HT1080 (cell line): ENCODE measurements at places on chromosomes 3 and 15. TPM values are rescaled to one million over a fixed set of nuclear protein-coding genes. Genes with fewer than 3 reads are reported as not detected.

ITPKA gene
- 10.9 and 15.0 TPM in 2 replicates for total RNA-seq

GRCh38 chr3:59704292-59704691 lies 654.5 kb upstream of the CFAP20DC start:
- no peak for DNase-seq

GRCh38 chr3:116059421-116060096 lies 385.7 kb downstream of the LSAMP start:
- peak; percentile 99 for DNase-seq

- DNase-seq, result no peak
Measured at GRCh38 chr15:66783314-66783713, 81.3 kb downstream of the SMAD6 start.

PLA2G4D gene
- total RNA-seq, result not detected in 2 replicates

- no peak for DNase-seq
Measured at GRCh38 chr3:189659571-189659970, 28.4 kb downstream of the TP63 start.

UBR1 gene
- 23.6 and 24.7 TPM in 2 replicates for total RNA-seq

- DNase-seq, result peak; percentile 63
Measured at GRCh38 chr3:69120879-69121464, 1.4 kb downstream of the LMOD3 start.

TJP1 gene
- 19.1 and 21.9 TPM in 2 replicates for total RNA-seq

DNA sequence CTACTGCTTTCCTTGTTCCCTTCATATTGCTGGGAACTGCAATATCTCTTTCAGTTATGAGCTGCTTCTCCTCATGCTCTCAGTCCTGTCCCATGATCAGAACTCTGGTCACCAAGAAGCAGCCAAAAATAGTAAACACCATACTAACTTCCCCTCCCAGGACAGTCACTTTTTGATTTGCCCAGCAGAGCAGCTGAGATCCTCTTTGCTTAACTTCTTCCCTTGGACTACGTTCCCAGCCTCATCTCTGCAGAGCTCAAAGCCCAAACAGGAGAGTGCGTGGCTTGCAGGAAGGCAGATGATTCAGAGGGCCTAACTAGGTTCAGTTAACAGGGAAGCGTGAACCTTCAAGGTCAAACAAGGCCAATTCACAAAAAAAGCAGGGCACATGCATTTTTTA lies 153.2 kb downstream of the CTNNB1 start:
- no peak for DNase-seq

GRCh38 chr3:49602049-49602554 lies 47.8 kb downstream of the BSN start:
- peak; percentile 36 for DNase-seq

DNA sequence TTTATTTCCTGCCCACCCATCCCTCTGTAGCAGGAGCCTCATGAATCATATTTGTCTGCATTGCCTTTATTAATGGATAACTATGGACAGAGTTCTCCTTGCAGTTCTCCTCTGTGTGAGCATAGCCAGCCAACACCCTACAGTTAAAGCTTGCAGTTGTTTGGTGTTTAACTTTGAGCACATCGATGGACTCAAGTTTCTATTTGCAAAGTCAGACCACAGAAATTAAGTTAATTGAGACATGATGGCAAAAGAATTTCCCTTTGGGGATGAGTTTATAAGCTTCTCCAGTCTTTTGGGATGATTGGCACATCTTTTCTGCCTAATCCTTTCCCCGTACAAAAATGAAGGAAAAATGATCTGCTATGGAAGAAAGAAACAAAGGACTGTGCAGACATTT lies 398.9 kb upstream of the THBS1 start:
- no peak for DNase-seq

GRCh38 chr3:62667714-62668113 lies 207.5 kb downstream of the CADPS start:
- no peak for DNase-seq

GRCh38 chr3:65995030-65995429 lies 43.7 kb downstream of the MAGI1 start:
- DNase-seq, result peak; percentile 60
